ENCODE measurements at places on chromosomes 4 and X.
A peak's percentile ranks its signal among the peaks of the same experiment; 100 is the strongest.

- DNase-seq = no peak
Observed at GRCh38 chrX:87392369-87392768, 125.2 kb upstream of the KLHL4 start.

GRCh38 chrX:130165181-130165702 is 399 bp downstream of the AIFM1 start:
- DNase-seq = no peak

- no peak for DNase-seq
Observed at GRCh38 chr4:127936974-127937373, 28.0 kb downstream of the MFSD8 start.

DNA sequence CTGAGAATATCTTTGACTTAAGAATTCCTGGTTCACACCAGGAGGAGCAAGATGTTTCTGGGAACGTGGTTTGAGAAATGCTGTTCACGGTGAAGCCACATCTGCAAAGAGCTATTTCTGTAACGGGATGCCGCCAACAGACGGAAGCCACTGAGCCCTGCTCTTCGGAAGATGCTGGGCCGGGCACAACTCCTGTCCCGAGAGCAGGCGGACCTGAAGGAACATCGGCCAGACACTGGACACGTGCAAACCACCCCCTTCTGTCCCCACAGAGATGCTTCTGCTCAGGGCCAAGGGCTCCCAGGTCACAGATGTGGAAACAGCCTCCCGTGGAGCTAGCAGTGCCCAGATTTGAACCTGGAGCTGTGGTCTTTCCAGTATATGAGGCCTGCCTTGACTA is 24.3 kb downstream of the HMX1 start:
- no peak for DNase-seq

GRCh38 chrX:41779030-41779564 is 55.1 kb downstream of the GPR82 start:
- DNase-seq = no peak

DNA sequence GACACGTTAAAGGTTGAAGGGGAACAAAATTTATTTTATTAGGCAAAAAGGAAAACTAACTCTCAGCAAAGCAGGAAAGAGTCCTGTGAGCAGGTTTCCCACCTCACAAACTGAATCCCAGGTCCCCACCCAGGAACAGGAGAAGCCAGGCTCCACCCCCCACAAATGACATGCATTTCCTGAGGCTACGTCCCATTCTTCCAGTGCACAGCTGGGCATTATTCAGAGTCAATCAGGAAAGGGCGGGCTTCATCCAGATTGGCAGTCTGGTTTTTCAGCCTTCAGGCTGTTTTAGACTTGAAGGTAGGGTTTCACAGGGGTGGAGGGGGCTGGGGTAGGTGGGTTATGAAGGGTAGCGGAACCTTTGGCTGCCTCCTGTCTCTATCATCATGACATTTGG is 11.9 kb upstream of the ASIC5 start:
- no peak for DNase-seq

GRCh38 chr4:109848501-109848900 is 594 bp downstream of the LRIT3 start:
- DNase-seq = no peak

DNA sequence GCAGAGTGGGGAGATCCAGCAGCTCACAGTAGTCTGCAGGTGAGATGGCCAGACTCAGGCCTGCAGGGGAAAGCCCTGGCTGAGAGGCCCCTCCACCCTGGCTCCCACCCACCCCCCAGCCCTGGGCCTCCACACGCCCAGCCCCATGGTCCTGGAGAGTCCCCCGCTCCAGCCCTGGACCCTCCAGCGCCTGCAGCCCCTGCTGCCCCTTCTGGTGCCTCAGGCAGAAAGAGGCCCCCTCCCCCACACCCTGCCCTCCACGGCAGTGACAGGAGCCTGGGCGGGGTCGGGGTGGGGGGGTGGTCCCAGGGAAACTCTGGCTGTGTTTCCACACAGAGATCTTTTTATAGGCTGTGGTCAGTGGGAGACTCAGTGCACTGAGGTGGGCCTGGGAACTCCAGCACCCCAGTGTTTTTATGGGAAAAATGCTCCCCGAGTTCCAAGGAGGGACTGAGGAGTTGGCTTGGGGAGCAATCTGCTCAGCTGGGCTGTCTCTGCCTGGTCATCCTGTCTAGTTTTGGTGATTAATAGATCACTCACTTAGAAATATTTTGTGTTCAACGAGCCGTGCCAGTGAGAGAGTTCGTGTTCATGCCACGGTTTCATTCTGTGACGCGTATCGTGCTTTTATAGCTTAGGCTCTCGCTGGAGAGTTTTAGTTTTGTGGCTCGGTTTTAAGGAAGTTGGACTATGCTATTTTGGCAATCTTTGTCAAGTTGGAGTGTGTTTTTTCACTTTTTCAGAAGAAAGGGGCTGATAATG is 53.1 kb upstream of the HGFAC start:
- peak; percentile 34 for DNase-seq

DNA sequence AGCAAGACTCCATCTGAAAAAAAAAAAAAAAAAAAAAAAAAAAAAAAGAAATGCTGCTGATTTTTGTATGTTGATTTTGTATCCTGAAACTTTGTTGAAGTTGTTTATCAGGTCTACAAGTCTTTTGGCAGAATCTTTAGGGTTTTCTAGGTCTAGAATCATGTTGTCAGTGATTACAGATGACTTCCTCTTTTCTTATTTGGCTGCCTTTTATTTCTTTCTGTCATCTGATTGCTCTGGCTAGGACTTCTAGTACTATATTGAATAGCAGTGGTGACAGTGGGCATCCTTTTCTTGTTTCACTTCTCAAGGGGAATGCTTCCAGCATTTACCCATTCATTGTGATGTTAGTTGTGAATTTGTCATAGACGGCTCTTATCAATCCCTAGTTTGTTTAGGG is 334.4 kb downstream of the SPRY1 start:
- DNase-seq = no peak

DNA sequence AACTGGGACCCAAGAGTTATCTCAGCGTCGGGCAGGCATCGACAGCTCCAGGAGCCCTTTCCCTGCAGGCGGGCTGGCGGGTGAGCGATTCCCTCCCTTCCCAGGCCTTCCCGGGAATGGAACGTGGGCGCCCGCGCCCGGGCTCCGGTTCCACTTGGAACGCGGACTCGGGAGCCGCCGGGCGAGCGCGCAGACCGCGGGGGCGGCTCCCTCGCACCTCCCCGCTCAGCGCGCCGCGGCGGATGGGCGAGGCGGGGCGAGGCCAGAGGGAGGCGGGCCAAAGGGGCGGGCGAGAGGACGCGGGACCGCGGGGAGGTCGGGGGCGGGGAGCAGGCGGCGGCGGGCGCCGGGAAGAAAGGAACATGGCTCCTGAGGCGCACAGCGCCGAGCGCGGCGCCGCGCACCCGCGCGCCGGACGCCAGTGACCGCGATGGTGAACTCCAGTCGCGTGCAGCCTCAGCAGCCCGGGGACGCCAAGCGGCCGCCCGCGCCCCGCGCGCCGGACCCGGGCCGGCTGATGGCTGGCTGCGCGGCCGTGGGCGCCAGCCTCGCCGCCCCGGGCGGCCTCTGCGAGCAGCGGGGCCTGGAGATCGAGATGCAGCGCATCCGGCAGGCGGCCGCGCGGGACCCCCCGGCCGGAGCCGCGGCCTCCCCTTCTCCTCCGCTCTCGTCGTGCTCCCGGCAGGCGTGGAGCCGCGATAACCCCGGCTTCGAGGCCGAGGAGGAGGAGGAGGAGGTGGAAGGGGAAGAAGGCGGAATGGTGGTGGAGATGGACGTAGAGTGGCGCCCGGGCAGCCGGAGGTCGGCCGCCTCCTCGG is at the start of gene PKD2:
Gene PKD2 (plus strand): TSS at position 332 of the 818 bp plus-strand sequence. CDS start 99 bp downstream, at position 431.
- DNase-seq = peak; percentile 48

DNA sequence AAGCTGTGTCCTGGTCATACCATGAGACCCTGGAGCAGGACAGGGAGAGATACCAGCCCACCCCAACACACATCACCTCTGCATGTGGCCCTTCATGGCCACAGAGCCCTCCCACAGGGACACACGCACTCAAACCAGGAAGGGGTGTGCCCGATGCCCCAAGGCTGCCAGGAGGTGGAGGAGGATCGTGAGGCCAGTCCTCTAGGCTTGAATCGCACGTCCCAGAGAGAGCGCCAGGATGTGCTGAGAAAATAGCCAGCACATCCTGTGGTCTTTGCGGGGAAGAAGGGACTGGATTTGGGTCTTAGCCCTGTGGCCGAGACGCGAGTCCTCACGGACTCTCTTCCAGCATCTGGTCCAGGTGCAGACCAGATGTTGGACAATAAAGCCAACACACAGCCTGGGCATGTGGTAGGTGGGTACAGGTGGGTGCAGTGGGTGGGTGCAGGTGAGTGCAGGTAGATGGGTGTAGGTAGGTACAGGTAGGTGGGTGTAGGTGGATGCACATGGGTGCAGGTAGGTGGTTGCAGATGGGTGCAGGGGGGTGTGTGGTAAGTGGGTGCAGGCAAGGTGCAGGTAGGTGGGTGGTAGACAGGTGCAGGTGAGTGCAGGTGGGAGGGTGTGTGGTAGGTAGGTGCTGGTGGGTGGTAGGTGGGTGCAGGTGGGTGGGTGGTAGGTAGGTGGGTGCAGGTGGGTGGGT is 94.3 kb upstream of the AFAP1 start:
- DNase-seq = no peak

DNA sequence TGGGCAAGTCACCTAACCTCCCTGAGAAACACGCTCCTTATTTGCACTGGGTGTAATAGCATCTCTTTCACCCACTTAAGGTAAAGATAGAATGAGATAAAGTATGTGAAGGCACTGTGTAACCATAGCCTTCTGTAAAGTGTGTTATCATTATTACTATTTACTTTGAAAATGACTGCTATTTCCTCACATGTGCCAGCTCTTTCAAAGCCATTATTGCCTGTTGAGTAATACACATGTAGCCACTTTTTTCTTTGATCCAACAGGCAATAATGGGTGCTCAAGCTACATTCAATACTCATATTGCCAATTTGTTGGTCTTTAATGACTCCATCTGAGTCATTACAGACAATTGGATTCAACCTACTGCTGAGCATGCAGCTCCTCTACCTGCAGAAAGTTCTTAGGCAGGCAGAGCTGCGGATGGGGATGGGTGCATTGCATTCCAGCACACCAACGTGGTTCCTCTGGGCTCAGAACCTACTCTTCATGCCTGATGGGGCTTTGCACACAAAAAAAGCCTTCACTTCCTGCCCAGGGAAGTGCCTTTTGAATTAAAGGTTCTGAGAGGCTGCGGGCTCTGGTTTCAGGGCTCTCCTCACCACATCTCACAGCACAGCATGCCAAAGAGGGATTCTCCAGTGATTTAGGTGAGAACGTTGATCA is 9.7 kb downstream of the PTCHD1 start:
- no peak for DNase-seq

DNA sequence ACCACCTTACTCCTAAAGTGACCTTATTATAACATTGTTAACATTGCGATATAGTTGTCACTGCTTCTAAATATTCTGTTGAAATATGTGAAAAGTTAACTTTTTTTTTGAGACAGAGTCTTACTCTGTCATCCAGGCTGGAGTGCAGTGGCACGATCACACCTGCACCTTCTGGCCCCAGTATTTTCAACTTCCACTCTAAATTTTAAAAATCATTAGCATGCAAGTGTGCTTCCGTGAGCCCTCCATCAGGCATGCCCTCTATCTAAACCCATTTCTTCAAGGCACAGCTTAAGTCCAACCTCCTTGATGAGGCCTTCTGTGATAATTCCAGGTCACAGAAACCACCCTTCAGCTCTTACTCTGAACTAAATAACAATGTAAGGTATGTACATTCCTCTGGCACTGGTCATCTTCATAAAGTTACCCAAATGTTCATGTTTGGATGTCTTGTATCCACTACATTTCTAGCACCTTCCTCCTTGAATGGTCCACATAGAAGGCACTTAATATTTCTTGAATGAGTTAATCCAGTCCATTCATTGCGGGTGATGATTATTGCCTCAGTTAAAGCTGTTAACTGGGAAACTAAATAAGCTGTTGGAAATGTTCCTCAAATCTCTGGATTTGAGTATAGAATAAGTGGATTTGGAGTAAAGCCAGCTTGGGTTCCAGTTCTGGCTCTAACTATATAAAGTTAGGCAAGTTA is 38.6 kb upstream of the TMEM131L start:
- DNase-seq = no peak

DNA sequence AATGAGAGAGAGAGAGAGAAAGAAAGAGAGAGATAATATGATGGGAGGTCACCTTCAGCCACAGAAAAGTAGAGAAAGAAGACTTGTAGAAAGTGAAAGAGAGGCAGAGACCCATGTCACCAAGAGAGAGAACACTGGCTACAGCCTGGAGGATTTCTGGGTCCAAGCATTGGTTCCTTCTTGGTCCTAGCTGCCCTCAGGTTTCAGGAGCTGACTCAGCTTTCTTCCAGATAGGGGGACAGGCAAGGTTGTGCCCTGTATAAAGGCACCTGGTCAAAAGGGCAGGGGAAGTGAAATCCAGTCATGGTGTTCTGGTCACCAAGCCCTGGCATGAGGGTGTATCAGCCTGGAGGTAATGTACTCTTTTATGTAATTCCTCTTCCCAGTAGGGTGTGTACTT is 47.5 kb upstream of the XK start:
- no peak for DNase-seq

DNA sequence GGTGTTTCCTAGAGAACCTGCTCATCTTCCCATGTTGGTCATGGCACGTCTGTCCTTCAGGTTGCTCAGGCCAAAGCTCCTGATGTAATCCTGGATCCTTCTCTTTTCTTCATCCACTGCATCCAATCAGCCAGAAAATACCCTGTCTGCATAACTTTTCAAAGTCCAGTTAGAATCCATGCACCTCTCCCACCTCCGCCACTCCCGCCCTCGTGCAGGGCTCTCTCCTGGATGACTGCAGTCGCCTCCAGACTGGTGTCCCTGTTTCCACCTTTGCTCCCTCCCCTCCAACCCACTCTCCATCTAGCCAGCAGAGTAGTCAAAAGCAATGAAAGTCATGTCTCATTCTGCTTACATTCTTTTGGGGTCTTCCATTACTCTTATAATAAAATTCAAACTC is 16.0 kb downstream of the CNGA2 start:
- DNase-seq = no peak

DNA sequence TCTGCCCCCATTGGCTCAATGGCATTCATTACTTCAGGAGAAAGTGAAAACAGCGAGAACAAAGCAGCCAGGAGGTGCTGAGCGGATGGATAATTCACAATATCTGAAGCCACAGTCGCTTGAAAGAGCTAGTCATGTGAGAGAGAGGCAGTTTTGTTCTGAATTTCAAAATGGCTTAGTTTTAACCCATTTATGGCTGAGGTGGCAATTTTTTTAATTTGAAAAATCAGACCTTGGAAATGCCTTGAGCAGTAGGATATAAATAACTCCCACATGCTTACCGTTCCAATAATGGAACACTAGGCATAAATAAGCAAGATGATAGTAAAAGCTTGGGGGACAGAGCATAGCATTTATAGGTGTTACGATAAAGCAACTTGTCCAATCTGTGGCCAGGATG is 56.9 kb upstream of the CBR4 start:
- DNase-seq = no peak

GRCh38 chr4:133148690-133149363 is at the start of gene PCDH10:
PCDH10 (plus strand) TSS chr4:133149294; CDS start chr4:133150141, 847 bp downstream.
- no peak for DNase-seq

DNA sequence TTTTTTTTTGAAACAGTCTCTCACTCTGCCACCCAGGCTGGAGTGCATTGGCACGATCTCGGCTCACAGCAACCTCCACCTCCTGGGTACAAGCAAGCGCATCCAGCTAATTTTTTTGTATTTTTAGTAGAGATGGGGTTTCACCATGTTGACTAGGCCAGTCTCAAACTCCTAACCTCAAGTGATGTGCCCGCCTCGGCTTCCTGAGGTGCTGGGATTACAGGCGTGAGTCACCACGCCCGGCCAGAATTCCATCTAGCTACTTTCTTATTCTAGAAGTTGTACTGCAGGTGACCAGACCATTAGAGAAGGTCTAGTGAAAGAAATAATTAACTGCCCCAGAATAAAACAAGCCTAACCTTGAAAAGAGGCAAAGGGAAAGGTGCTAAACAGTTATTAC is 2.3 kb downstream of the LRBA start:
- no peak for DNase-seq

GRCh38 chrX:39149761-39150160 is 348.5 kb downstream of the MID1IP1 start:
- DNase-seq = peak; percentile 6
